Stimulated activated CD8-positive, alpha-beta memory T cell treated with anti-CD3 and anti-CD28 coated beads, Interleukin-4, amount 100 ng/mL, for 1 hour (primary cell): ENCODE measurements at places on chromosomes 3 and 15.

GRCh38 chr3:76490064-76490463, 549.8 kb upstream of the ROBO2 start:
- no peak for DNase-seq

DNA sequence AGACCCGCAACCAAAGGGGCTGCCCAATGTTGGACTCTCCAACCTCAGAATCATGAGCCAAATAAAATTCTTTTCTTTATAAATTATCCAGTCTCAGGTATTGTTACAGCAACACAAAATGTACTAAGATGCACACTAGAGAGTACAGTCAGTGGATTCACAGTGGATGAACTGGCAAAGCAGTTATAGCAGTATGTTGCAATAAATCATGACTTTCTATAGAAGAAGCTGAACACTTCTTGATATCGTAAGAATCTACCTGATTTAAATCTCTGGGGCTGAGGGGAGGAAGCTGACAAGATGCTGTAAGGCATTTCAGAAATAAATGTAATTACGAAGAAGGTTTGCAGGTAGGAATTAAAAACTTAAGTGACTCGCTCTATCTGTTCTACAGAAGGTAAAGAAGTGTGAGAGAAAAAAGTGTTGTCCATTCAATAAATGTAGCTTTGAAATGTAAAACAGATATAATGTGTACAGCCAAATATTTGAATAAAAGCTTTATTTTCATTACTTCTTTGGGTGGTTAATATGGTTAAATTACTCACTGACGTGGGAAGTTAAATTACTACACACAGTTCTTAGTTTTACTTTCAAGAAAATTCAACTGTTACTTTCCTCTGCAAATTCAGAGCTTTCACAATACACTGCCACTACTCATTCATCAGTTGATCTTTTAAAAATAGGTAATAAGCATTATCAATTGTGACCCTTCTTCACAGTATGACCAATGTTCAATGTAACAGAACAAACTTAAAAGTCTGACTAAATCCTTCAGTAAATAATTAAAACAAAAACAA, 439.1 kb downstream of the SHQ1 start:
- DNase-seq: no peak

- DNase-seq: no peak
Measured at GRCh38 chr15:67341539-67341938, 87.0 kb downstream of the IQCH start.

DNA sequence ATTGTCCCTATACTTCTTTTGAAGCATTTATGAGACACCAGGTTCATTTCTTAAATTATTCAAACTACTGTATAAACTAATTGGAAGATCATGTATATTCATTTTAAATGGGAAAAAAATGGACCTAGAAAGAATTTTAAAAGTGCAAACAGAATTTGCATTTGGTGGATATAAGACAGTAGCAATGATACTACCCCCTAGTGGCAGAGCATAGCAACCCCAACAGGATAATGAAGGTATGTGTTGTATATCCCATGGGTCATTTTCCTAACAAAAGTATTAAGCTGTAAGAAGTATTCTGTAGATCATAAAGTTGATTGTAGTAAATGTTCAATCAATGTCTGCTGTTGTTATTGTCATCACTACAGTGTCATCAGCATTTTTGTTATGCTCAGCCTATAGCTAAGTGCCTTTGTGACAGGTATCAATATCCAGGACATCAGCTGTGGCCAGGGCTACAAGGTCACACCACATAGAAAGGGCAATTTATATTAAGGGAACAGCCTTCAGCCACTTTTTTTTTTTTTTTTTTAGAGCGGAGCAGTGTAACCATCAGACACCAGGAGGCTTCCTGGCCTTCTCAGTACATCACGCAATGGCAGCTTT, 175.8 kb downstream of the FOXB1 start:
- DNase-seq: no peak

DNA sequence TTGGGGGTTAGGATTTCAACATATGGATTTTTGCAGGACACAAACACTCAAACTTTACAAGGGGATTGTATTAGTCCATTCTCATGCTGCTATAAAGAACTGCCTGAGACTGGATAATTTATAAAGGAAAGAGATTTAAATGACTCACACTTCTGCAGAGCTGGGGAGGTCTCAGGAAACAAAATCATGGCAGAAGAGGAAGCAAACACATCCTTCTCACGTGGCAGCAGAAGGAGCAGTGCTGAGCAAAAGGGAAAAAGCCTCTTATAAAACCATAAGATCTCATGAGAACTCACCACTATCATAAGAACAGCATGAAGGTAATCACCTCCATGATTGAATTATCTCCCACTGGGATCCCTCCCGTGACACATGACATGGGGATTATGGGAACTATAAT, 1183.1 kb downstream of the ZPLD1 start:
- DNase-seq: no peak

GRCh38 chr3:70519913-70520659, 207.6 kb upstream of the MDFIC2 start:
- DNase-seq: no peak

DNA sequence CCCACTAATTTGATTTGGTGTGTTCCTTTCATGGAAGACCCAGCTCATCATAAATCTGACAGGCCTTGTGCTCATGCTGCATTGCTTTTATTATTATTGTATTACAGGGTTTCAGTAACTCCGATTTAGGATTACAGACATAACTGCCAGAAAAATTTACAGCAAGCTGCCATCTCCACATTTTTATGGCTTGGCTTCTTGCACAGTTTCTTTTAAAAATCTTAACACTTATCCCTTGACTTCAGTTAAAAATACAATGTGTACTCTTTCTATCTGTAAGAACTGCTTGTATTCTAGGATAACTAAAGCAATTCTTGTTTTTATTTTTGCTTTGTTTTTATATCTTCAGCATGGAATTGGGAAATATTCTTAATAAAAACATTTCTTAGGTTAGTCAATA, 612.2 kb downstream of the DIPK2A start:
- DNase-seq: no peak

- no peak for DNase-seq
Measured at GRCh38 chr3:111998636-111999483, at the start of gene TAGLN3. Gene TAGLN3 (plus strand): TSS chr3:111998922. CDS start chr3:111999423, 501 bp downstream.

DNA sequence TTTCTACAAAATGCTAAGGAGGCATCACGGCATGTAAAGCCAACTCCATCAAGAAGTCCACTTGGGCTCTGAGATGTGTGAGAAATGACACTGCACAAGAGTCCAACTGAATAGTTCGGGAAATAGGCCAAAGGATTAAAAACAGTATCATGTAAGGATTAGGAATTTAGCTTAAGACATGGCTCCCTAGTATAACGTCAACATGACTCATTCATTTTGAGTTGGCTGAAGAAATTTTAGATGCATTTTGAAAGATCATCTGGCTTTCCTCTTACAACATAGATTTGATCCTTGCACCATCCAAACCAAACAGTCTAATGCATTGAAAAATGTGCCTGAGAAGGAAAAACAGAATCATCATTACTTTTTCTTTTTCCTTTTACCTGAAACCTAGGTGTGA, 109.3 kb upstream of the MME start:
- DNase-seq: no peak

DNA sequence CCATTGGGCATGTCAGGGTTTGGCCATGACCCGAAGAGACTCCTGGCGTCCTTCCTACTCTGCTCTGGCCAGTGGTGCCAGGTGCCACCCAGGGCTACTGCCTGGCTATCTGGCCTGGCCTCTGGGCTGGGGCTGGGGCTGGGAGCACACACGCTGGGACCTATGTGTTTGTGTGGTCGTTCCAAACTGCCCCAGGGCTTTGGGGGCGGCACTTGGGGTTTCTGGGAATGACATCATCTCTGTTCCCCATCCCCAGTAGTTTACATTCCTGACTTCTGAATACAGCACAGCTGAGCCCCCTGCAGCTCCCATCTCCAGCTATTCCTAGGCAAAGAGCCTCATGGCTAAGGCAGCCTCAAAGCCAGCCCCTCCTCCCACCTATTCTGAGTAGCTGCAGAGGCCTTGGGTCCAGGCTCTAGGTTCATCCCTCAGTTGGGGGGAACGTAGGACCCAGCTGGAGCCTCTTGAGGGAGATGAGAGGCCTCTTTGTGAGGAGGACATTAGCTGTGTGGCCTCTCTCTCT, 24.3 kb downstream of the PLEKHO2 start:
- no peak for DNase-seq

- DNase-seq: no peak
Measured at GRCh38 chr15:100311833-100312476, 29.8 kb downstream of the ADAMTS17 start.

GRCh38 chr3:63295806-63296205, 17.7 kb downstream of the SYNPR start:
- no peak for DNase-seq

DNA sequence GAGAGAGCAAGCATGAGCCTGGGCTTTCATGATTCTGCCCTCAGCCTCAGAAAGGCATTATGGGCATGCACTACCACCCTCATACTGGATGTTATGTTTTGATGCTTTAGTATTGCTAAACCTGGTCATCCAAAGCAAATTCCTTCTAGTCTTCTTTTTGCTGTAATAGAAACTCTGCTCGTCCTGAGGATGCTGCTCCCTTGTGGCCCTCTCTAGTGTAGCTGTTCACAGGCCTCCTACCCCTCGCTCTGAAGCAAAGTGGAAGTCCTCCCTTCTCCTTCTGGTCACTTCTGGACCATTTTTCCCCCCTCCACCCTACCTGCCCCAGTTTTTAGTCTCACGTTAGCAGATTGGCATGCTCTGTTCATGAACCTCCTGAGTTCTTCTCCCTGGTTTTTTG, 22.9 kb upstream of the CCNL1 start:
- DNase-seq: no peak

DNA sequence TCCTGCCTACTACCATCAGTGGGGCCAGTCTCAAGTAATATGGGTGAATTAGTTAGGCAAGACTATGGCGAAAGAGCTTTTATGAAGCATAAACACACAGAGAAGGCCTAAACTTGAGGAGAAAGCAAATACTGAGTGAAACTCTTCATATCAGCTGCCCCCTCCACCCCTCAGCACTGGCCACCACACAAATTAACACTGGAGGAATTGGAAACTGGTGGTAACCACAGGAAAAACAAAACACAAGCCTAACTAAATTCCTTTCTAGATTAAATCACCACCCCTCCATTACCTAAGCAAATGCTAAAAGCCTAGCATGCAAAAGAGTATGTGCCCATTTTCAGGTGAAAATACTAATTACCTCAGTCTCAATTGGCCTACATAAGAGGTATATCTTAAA, 774.7 kb upstream of the NECTIN3 start:
- no peak for DNase-seq

DNA sequence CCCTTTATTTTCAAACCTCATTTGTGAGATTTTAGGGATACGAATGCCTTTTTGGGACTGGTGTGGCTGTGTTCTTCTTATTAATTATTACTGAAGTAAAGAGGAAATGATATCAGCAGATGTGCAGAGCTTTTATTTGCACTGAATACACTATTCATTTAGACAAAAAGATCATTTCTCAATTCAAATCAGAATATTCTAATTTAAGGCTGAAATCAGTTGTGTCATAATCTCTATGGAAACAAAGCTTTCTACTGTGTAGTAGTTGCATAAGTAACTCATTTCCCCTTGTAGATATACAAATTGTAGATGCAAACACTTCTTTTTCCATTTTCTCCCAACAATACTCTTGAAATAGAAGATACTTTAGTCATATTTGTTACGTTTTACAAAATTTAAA, 56.0 kb downstream of the PDE8A start:
- no peak for DNase-seq

GRCh38 chr15:61653110-61653509, 407.1 kb downstream of the VPS13C start:
- DNase-seq: no peak

DNA sequence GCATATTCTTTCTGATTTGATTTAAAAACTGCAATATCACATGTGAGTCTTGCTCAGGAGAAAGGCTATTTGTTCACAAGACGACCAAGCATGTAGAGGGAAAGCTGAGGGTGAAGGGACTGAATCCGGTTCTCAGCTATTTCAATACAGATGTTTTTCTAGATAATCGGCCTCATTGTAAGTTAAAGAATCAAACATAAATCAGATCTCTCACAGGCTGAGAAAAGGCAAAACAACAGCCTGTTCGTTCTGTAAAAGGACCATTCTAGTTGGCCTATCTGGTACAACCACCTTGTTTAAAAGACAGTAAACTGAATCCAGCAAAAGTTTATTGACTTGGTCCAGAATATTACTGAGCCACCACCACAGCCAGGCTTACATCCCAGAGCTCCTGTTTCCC, 1045.7 kb upstream of the CFAP20DC start:
- DNase-seq: no peak

DNA sequence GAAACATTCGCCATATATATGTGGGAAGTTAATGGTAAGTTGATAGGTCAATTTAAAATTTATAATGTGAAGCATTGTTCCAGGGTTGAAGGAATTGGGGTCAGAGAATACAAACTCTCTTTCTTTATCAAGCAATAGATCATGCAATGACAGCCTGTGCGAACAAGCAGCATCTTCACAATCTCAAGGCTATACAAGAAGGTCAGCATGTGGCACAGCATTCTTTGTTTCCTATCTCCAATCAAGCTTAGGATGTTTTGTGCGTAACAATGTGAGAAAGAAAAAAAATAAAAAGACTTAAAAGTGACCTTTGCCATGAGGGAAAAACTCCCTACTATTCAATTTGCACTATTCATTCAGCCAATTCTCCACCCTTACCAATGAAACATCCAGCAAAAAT, 288.1 kb upstream of the NECTIN3 start:
- no peak for DNase-seq

GRCh38 chr3:32991781-32992180, 40.3 kb downstream of the CCR4 start:
- DNase-seq: no peak

- no peak for DNase-seq
Measured at GRCh38 chr3:14096742-14097141, 27.9 kb downstream of the CHCHD4 start.

DNA sequence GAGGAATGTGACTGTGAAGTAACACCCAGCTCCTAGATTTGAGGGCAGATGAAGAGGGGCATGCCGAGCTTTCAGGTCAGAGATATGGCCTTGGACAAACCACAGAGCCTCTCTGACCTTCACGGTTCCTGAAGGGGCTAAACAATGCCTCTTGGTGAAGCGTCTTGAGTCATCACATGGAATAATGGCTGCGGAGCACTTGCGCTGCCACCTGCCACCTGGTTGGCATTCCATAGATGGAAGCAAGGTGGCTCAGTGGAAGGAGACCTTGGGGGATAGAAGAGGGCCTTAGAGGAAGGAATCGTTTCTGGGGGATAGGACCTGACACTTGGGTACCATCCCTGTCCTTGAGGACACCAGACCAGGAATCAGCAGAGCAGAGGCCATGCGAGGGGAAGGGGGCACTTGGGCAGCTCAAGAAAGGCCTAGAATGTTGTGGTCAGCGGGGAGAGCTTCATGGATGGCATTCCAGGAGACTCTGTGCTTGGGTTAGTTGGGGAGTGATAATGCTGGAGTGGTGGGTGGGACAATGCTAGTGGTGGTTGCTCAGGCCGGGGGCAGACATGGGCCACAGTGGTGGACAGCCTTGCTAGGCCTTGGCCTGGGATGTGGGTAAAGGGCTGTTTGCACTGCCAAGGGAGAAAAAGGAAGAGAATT, 12.6 kb downstream of the MRAS start:
- no peak for DNase-seq

- no peak for DNase-seq
Measured at GRCh38 chr3:3538451-3538850, 260.8 kb upstream of the LRRN1 start.
